ENCODE measurements at places on chromosomes 4 and X.

- DNase-seq = peak; percentile 91
Observed at GRCh38 chrX:153782313-153782712, 1.5 kb downstream of the SRPK3 start.

- no peak for DNase-seq
Observed at GRCh38 chr4:53788621-53789020, 197.3 kb upstream of the LNX1 start.

- DNase-seq = peak; percentile 67
Observed at GRCh38 chr4:109294006-109294405, 8.5 kb downstream of the COL25A1 start.

DNA sequence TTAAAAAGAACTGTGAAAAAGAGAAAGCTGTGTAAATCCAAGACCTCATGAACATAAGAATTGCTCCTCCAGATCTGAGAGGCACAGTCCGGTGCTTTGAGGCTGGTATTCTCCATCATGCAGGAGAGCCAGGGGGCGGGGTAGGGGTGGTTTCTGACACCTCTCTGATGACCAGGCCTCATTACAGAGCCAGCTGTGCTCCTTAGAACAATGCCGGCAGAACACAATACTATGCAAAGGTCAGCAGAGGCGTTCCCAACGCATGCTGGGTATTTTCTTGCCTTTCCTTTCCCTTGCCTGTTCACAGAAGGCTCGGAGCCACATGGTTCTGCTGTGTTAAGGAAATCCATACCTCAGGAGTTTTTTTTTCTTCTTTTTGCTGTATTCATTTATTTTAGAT is 91.2 kb upstream of the SOD3 start:
- DNase-seq = no peak

DNA sequence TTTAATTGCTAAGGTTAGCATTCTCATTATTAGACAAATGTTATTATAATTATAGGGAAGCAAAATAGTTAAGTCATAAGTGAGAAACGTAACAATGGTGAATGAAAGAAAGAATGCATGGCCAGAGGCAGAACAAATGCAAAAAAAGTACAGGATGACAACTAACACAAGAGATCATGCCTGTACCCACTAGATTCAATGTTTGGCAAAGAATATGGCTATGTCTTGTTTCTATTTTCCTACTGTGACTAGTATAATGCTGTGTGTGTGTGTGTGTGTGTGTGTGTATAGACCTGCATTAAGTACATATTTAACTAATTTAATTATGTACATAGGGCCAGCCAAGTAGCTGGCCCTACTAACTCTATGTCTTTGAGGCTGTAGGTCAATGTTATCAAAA is 12.9 kb upstream of the BMP2K start:
- peak; percentile 39 for DNase-seq

DNA sequence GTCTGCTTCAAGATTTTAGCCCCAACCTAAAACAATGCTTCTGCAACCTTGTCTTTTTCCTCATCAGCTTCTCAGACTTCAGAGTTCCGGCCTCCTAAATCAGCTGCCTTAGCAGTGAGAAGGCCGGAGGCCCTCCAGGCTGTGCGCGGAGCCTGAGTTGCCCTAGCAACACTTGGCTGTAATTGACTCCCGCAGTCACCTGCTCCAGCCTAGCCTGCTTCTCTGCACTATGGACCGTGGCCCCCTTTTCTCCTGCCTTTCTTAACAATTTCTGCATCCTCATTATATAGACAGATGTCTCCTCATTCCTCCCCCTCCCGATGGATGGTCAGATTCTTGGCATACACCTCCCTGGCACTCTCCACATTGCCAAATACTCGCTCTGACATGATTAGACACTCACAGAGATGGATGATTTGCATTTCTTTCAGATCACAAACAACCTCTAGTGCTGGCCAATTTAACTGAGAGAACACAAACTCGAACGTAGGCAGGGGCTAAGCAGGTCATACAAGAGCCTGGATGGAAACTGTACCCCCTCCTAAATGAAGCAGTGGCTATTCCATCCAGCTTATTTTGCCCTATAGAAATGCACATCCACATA is 9.5 kb upstream of the HUWE1 start:
- no peak for DNase-seq

DNA sequence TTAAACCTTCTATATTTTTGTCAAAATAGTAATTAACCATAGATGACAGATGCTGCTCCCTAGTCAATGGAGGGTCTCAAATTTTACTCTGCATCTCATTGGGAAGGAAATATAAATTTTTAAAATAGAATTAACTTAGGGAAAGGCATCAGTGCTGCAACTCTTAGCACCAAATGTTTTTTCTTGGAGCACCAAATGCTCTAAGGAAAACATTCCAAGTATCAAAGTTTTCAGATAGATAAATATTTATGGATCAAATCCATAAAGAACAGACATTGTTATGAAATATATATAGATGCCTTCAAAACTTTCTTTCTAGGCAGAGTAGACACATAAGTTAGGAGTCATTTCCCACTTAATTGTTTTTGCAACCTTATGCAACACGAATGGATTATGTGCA is 168.7 kb downstream of the ANTXR2 start:
- DNase-seq = no peak

DNA sequence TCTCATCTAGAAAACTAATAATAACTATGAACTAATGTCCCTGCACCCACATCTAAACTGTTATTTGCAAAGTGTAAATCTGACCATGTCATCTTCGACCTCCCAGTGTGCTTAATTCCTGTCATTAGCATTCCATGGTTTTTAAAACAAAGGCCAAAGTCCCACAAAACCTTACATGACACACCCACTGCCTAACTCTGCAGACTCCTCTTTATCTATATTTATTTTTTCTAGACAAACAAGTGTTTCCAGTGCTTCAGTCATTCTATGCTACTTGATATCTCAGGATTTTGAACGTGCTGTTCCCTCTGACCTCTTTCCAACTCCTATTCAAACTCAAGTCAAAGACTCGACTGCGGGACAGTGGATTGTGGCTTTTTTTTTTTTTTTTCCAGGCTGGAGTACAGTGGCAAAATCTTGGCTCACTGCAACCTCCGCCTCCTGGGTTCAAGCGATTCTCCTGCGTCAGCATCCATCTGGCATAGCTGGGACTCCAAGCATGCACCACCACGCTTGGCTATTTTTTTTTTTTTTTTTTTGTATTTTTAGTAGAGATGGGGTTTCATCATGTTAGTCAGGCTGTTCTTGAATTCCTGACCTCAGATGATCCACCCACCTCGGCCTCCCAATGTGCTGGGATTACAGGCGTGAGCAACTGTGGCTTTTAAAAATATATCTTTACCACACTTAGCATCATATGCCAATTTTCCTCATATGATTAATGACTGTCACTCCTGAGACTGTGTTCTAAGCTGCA is 1511.0 kb downstream of the ARAP2 start:
- no peak for DNase-seq
